Lower leg skin (tissue), 4 donors: ENCODE measurements at places on chromosomes 4 and X.

DNA sequence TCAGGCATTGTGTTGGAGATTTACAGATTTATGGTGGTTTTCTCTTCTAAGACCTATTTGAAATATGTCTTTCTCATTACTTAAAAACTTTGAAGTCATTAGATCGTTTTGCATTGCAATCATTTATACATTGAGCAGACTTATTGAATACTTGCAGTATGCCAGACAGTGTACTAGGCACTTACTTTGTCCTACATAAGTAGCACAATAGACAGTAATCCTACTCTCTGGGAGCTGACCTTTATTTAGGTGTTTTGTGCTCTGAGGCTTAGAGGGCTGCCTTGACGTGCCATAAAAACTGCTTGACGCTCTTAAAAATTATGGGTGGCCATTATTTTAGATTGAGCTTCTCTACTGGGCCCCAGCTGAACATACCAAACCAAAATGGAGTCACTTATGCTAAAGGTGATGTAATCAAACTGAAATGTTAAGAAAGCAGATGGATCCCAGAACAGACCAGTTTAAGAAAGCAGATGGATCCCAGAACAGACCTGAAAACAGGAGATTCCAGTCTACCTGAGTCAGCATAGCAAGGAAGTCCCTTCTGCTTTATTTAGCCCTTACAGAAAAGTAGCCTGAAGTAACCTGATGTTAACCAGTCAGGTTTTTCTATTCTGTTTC, 42.4 kb downstream of the PTTG2 start:
- no peak for DNase-seq

DNA sequence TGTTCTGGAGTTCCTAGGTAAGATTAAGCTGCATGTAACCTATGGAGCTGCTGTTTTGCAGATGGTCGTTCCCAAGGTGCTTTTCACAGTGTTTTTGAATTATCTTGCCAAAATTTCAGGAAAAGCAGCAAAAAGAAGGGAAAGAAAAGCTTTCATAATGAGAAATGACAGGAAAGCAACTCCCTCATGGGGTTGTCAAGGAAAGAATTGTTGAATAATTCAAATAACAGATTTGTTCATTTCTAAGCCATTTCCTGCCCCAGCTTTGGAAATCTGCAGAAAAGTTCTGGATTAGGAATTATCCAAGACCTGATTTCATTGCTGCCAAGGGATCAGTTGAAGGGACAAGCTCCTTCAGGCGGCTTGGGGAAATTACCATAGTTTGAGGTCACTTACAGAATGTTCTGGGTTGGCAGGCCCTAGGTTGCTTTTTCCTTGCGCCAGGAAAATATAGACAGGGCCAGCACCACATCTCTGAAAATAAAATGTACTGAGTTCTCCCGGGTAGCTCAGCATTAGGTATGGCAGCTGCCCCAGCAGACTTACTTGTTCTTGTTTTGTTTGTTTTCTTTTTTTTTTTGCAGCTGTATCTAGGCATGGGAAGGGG, 354.7 kb downstream of the STIM2 start:
- no peak for DNase-seq

GRCh38 chrX:65532016-65532415, 2.6 kb downstream of the LAS1L start:
- DNase-seq = no peak

DNA sequence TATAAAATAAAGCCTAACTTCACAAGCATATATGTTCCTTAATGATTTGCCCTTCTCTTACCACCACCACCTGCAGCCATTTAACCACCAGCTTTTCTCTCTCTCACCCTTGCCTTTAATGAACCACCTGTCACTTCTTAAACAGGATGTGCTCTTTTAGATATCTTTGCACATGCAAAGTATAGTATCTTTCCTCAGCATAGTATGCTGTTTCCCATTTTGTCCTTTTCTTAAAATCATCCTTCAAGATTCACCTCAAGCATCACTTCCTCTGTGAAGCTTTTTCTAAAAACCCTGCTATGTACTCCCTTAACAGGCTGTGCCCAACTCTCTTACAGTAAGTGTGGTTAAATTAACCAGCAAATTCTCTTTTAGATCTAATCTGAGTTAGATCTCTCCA, 8.2 kb upstream of the CNOT6L start:
- no peak for DNase-seq

DNA sequence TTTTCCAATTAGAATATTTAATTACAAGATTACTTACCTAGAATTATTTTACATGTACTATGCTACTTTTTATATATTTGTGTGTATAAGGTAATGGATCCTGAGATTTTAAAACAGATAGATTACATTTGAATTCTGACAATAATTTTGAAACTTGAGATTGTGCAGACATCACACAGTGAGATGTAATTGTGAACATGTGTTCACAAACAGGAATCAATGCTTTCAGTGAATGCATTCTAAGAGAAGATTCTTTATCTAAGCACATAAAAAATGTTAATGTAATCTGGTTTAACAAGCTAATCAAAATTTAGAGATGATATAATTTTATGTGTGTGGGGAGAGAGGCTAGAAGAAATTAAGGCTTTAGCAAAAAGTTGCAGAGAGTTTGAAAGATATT, 1925.5 kb downstream of the ARAP2 start:
- DNase-seq = no peak

DNA sequence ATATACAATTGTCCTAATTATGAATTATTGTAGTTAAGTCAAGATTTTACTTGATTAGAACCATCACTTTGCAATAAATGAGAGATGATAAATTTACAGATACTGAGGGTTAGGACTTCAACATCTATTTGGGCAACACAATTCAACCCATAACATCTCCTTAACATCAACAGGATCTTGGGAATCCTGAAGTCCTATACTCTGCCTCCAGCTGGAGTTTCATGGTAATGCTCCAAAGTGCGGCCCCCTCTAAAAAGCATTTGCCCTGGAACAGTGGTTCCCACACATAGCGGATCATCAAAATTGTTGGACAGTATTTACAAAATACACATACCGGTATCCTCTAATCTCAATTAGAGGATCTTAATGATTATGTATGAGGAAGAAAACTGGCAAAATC, 618.6 kb downstream of the CENPC start:
- no peak for DNase-seq

GRCh38 chr4:110639207-110640090, 16.6 kb upstream of the PITX2 start:
- no peak for DNase-seq

- no peak for DNase-seq
These were observed 214.8 kb downstream of the SPATA18 start for GRCh38 chr4:52265781-52266525.

DNA sequence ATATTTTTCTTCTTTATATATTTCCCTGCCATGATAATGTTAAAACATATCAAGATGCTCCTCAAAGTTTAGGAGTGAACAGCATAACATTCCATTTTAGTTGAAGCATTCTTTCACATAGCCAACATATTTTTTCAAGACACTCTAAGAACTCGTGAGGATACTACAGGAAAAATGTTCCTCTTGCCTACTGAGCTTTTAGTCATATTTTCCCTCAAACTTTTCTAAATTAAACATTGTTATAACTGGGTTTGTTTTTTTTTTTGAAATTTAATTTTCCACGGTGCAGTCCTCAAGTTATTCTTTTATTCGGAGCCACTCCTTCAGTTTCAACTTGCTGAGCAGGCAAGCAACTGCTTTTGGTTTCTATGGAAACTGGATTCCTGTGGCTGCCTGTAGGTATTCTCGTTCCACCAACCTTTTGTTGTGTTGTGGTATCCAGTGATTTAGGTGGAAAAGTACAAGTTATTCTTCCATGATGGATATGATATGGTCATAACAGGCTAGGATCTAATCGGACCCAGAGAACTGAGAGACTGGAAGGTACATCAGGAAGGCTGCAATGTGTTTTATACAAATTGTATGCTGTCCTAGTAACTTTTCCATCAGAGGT, 248.0 kb downstream of the TRIML1 start:
- no peak for DNase-seq

DNA sequence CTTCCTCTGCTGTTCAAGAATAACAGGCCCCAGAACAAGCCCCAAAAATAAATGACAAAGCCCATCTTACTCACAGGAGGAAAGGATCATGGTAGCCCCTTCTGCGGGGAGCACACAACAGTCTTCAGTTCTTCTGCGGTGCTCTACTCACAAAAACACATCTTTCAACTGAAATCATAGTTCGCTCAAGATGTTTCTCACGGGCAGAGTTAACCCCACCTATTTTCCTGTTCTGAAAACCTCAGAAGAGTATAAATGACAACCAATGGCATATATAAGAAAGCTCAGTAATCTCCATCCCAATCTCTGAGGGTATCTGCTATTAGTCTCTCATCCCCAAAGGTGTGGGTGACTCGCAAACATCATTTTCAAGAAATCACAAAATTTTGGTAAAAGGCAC, at the start of gene TXK:
TSS of gene TXK (minus strand) at position 170 of the 400 bp plus-strand sequence. CDS start at position 90, 80 bp downstream.
- DNase-seq = no peak

- no peak for DNase-seq
These were observed 107.3 kb upstream of the MYOZ2 start for GRCh38 chr4:119028296-119028695.

GRCh38 chr4:163217505-163217904, 50.8 kb upstream of the NAF1 start:
- DNase-seq = no peak

DNA sequence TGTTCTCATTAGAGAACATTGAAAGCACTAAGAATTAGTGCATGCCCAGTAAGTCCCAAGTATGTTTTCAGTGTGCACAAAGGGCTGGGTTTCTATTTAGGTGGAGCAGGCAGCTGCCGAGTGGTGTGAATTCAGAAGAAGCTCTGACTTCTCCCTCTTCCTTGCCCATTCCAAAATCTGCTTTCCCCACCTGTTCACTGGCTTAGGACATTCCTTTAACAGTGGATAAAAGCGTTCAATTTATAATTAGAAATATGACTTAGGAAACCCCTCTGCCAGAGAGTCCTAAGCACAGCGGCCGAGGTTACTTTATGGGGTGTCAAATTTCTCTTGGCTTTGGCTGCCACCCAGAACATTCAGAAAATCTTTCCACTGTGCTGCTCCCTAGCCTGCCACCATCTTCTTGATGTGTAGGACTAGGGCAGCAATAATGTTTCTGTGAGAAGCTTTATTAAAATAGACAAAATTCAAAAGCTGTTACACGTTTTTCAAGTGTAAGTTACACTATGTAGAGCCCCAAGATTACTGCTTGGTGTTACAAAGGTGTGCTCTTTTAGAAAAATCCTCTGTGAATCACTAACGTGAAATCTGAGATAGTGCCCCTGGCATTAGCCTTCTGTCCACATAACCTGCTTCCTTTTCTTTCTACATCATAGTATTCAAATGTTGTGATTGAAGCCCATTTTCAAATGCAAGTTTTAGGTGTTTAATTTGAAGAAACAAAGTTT, 191.6 kb upstream of the ANKRD50 start:
- peak; percentile 22 for DNase-seq

GRCh38 chr4:19883841-19884240, 367.9 kb upstream of the SLIT2 start:
- no peak for DNase-seq

DNA sequence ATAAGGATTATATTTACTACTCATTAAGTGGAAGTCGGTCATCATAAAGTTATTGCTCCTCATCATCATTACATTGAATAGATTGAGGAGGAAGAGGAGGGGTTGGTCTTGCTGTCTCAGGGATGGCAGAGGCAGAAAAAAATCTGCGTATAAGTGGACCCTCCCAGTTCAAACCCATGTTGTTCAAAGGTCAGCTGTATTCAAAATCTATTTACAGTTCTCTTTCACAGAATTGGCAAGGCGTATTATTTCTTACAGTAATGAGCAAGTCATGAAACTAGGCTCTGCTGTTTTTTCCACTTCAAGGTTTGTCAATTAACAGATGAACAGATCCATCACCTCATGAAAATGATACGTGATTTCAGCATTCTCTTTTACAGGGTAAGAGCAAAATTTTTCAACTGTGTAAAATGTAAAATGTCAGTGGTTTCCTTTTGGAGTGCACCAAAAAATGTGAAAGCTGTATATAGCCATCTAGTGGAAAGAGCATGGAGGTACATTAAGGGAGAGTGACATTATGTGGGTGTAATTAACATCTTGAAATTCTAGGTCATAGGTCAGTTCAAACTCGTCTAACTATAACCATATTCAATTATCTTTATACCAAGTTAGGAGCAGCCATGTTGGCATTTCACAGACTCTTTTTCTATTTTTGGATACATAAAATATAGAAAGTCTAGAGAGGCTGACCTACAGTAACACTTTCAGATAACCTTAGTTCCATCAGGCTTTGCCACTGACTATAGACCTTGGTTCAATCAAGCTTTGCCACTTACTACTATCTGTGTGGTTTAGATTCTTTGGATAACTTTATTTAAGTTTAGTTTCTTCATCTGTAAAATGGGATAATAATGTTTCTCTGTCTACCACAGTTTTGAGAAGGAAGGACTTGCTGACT, 30.1 kb downstream of the NEIL3 start:
- DNase-seq = no peak

DNA sequence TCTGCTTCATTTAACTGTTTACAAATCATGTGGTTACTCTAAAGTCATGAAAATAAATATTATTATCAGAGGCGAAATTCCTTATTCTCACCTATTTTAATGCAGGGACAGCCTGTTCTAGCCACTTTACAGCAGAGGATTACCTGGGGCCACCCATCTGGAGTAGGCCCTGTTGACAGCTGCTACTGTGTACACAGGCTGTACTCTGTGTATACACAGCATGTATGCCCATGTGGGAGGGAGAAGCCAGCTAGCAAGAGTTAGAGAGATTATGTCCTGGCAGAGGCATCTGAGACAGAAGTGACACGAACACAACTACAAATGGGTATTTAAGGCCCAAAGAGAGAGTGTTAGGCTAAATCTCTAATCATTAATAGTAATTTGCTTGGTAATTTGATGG, 62.1 kb downstream of the GPRIN3 start:
- no peak for DNase-seq

- DNase-seq = peak; percentile 29
These were observed 160.4 kb upstream of the MAMLD1 start for GRCh38 chrX:150202641-150203247.
